Suppressor macrophage treated with lipopolysaccharide for 4 hours (primary cell): ENCODE measurements at places on chromosomes 13 and 19.

DNA sequence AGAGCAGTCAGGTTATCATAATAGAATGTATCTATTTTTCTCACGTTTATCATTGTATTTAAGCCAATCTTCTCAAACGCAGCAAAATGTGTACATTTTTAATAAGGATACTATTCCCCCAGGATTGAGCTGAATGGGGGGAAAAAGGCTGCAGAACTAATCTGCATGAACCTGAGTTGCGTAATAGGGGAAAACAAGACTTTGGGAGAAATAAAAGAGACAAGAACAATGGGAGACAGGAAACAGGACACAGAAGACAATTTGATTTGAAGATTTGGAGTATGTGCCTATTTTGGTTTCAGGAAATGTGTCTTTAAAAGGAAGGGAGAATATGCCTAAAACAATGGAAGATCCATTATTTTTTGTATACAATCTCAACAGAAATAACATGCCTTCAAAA, 844.5 kb downstream of the DIAPH3 start:
- no peak for DNase-seq

DNA sequence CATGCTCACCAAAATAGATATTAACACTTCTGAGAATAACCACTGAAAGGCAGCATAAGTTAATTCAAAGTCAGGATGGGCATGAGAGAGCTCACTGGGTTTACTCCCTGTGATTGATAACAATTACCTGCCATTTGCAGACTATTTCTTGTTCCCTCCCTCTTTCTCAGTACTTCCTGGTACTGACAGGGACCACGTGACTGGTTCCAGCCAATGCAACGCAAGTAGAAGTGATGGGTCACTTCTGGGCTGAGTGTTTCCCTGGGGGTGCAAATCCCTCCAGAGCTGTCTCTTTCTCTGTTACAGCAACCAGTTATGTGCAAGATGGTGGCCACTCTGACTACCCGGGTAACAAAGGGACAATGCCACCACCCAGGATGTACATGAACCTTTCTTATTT, 118.8 kb downstream of the EFNB2 start:
- DNase-seq: no peak

GRCh38 chr13:41655997-41656396, 198.6 kb downstream of the RGCC start:
- DNase-seq: no peak

DNA sequence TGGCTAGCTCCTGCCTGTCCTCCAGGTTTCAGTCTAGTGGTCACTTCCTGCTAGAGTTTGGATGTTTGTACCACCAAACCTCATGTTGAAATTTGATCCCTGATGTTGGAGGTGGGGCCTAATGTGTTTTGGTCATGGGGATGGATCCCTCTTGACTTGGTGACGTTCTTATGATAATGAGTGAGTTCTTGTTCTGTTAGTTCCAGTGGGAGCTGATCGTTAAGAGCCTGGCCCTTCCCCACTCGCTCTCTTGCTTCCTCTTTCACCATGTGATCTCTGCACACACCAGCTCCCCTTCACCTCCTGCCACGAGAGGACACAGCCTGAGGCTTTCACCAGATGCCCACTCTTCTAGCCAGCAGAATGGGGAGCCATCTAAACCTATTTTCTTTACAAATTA, 86.8 kb upstream of the SCEL start:
- DNase-seq: peak; percentile 46

DNA sequence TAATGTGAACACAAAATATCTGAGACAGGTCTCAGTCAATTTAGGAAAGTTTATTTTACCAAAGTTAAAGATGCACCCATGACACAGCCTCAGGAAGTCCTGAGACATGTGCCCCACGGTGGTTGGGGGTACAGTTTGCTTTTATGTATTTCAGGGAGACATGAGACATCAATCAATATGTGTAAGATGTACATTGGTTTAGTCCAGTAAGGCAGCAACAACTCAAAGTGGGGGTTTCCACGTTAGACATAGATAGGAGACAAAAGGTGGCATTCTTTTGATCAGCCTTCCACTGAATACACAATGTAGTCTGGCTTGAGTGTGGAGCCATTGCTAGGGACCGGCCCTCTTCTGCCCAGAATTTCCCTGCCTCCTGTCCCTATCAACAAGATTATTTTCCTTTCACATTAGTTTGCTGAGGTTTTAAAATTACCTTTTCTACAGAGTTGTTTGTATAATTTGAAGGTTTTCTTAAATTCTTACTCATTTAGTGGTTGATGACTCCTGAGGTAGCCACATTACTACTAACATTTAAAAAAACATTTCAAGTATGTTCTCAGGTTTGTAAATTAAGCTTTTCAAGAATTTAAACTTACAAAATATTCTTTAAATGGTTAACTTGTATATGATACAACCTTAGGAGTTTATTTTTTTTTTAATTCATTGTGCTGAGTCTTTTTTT, 33.2 kb downstream of the RNASEH2B start:
- DNase-seq: no peak

GRCh38 chr19:7161292-7161691, 91.8 kb downstream of the ZNF557 start:
- no peak for DNase-seq

DNA sequence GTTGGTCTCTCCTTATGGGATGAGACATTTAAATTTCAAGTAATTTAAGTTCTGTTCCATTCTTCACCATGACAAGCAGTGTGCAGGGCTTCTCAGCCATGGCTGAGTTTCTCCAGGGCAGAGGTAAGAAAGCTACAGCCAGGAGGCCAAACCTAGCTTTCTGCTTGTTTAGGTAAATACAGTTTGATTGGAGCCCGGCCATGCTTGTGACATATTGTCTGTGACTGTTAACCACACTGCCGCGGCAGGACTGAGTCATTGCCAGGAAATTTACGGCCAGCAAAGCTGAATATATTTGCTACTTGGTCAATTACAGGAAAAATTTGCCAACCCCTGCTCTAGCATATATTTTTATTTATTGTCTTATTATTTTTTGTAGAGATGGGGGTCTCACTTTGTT, 10.7 kb downstream of the NLRP8 start:
- no peak for DNase-seq

GRCh38 chr13:105817498-105817897, 718.0 kb downstream of the EFNB2 start:
- DNase-seq: no peak

DNA sequence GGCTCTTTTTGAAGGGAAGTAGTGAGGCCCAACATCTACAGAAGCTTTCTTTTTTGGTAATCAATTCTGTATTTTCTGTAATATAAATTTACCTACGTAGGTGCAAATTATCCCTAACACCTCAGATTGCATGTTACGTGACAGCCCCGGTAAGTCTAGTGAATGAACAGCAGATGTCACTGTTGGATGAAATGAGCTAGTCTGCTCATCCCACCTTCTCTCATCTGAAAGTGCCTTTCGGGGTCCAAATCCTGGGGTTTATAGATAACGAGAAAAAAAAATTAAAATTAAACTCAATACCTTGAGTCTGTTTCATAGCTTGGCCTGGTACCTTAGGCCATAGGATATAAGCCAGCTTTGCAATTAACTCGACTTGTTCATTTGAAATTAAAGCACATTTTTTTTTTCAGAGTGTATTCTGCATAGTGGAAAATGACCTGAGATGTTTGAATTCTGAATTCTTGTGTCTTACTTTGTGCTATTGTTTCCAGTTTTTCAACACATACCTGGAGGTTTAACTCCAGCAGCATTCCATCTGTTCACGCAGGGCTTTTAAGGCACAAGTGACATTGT, 548.2 kb downstream of the GPC5 start:
- DNase-seq: no peak

- no peak for DNase-seq
Observed at GRCh38 chr13:35723053-35723461, 246.6 kb upstream of the MAB21L1 start.

- peak; percentile 27 for DNase-seq
Observed at GRCh38 chr19:18789883-18790565, 1.1 kb downstream of the COMP start.

DNA sequence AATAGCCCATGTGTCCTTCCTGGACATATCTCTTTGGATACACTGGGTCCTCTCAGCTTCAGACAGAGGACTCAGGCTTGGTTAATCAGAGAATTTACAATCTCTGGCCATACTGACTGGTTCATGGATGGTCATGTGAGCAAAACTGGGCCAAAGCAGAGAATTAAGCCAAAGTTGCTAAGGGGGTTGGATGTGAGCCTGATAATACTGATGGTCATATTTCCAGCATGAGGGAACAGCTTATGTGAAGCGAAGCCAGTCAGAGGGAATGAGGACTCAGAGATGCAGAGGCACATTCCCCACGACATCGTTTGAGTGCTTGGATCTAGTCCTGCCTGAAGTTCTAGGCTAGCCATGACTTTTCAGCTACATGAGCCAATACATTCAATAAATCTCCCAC, 22.0 kb upstream of the LRRC4B start:
- no peak for DNase-seq

DNA sequence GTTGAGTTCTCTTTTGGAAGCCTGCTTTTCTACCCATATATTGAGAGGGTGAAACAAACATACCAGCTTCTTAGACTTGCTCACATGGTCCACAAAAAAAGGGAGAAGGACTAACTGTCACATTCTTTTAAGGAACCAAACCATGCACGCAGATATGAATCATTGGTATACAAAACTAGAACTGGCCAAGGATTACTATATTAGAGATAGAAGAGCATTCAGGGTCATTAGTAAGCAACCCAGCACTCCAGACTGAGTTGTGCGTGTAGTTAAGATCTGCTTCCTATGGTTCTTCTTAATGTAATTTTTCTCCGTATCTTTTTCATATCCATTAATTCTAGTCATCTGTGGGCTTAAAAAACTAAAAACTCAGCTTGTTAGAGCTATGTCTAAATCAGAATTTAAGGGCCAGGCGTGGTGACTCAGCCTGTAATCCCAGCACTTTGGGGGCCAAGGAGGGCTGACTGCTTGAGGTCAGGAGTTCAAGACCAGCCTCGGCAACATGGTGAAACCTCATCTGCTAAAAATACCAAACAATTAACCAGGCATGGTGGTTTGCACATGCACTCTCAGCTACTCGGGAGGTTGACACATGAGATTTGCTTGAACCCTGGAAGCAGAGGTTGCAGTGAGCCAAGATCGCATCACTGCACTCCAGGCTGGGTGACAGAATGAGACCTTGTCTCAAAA, 19.6 kb downstream of the ALG5 start:
- peak; percentile 69 for DNase-seq

GRCh38 chr19:19224852-19225494, 13.2 kb downstream of the NCAN start:
- DNase-seq: peak; percentile 83

- no peak for DNase-seq
Observed at GRCh38 chr19:56966225-56966696, 125.7 kb upstream of the PEG3 start.

GRCh38 chr13:97122381-97122996, 99.6 kb upstream of the MBNL2 start:
- DNase-seq: no peak

DNA sequence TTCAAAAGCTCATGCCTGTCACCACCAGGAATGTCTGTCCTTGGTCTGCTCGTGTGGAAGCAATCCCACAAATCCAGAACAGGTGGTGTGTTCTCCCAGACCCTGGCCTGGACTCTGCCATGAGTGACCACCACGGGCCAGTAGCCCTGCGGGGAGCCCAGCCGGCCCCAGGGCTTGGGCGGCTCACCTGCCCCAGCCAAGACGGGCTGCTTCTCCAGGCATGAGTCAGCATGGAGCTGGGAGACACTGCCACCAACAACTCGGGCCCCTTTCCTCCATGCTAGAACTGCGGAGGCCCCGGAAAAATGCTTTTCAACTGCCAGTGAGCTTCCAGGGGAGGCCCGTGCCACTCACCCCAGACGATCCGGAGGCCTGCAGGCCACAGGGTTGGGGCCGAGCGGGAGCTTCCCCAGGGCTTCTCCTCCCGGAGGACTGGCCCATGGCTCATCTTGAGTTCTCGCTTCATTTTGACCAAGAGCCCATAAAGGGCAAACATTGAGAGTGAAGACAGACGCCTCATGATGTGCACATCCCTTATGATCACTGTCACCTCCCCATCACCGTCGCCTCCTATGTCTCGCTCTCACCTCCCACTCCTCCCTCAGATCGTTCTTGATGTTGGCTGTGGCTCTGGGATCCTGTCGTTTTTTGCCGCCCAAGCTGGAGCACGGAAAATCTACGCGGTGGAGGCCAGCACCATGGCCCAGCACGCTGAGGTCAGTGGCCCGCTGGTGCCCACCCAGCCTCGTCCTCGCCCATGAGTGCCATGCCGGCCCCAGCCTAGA, 16.7 kb downstream of the YIPF2 start:
- DNase-seq: no peak

DNA sequence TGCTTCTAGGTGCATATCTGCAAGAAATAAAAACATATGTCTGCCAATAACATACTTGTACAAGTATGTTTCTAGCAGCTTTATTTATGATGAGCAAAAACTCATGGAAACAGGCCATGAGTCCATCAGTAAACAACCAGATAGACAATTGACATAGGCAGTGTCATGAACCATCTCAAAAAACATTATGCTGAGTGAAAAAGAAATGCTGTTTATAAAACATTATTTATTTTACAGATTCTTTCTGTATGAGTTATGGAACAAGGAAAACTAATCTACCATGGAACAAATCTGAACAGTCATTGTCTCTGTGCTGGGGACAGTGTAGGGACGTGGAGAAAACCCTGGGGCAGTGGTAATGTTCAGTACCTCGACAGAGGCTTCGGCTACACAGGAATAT, 283.9 kb downstream of the UQCRFS1 start:
- no peak for DNase-seq

DNA sequence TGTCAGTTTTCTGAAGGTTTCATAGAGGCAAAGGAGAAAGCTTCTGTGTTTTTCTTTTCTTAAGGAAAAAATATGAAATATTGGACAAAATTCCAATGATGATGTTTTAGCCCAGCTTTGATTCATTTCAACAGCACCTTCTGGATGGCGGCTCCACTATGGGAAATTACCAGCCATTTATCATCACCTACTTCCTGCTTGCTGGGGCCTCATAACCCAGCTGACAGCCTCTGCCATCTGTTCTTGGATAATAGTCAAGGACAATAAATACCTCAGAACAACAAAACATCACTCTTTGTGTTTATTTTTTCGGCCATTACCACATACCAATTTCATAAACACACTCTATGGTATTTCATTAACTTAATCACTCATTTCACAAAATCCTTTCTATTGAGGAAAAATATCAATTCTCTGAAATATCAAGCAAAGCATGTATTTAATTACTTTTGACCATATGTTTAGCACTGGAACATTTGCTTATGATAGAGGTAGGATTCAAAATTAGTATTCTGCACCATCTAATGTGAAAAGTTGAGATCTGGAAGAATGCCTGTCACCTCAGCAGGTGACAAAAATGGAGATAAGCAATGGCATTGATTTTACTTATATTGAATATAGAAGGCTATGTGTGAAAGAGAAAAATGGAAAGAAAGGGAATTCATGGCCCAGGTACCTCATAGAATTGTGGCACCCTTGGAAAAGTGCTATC, 629.7 kb downstream of the LIG4 start:
- no peak for DNase-seq

- no peak for DNase-seq
Observed at GRCh38 chr13:114319441-114319913, 5.2 kb downstream of the CHAMP1 start.

- DNase-seq: peak; percentile 74
Observed at GRCh38 chr13:33351319-33351718, 65.8 kb upstream of the STARD13 start.
